ENCODE measurements at places on chromosomes 2 and 18. TPM values are rescaled to one million over a fixed set of nuclear protein-coding genes. Genes with fewer than 3 reads are reported as not detected.

GRCh38 chr2:105610576-105611332, 134.0 kb upstream of the NCK2 start:
- no peak overlapping the region for H3K4me3 ChIP-seq
- H3K27me3 ChIP-seq = peaks cover 2% of the 10 kb centered on the region
- DNase-seq = no peak
- H3K27ac ChIP-seq = no peak overlapping the region

DNA sequence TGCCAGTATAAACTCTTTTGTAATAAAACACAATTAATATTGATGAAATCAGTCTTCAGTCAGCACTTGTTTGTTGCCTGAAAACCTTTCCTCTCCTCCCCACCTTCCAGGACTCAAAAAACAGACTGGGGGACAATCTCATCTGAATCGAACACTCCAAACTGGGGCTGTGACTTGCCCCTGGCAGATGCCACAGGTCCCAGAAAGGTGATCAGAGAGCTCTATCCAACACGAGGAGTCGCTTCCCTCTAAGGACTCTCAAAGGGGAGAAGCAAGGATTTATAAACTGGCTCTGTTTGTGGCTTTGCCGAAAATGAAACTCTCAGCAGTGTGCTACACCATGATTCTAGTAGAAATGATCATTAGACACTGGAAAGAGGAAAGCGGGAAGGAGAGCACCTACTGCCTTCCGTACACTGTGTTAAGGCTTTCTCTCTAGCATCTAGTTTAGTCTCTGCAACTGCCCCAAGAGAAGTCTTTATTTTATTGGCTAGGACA, 199.2 kb downstream of the TGIF1 start:
- DNase-seq = no peak
- no peaks in the 10 kb centered on the region for H3K36me3 ChIP-seq
- peaks cover 32% of the 10 kb centered on the region for H3K4me1 ChIP-seq

Gene CHAC2
- 12.3 TPM for total RNA-seq

DNA sequence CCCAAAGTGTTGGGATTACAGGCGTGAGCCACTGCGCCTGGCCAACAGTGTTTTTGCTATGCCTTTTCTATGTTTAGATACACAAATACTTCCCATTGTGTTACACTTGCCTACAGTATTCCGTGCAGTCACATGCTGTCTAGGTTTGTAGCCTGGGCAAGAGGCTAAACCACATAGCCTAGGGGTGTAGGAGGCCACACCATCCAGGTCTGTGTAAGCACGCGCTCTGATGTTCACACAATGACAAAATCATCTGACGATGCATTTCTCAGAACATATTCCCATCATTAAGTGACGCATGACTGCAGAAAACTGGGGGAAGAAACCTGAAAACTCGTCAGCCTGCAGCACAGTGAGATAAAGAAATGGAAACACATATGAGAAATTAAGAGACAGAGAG, 46.1 kb upstream of the TWIST2 start:
- DNase-seq = no peak
- H3K27ac ChIP-seq = no peak overlapping the region
- peaks cover 6% of the 10 kb centered on the region for H3K27me3 ChIP-seq
- no peak overlapping the region for H3K4me3 ChIP-seq
- H3K4me1 ChIP-seq = no peaks in the 10 kb centered on the region
- H3K36me3 ChIP-seq = no peaks in the 10 kb centered on the region

GRCh38 chr18:70553245-70553935, 264.5 kb downstream of the SOCS6 start:
- DNase-seq = no peak
- no peaks in the 10 kb centered on the region for H3K4me1 ChIP-seq
- no peaks in the 10 kb centered on the region for H3K27me3 ChIP-seq
- no peak overlapping the region for H3K4me3 ChIP-seq
- H3K36me3 ChIP-seq = no peaks in the 10 kb centered on the region

Gene CCDC178
- not detected for total RNA-seq

Gene CFAP65
- not detected for total RNA-seq
